Caco-2 (cell line): ENCODE measurements at places on chromosomes 1 and 21. TPM values are rescaled to one million over a fixed set of nuclear protein-coding genes. Genes with fewer than 3 reads are reported as not detected.

GRCh38 chr1:102851616-102852015 lies 256.7 kb downstream of the COL11A1 start:
- H3K36me3 ChIP-seq, result no peaks in the 10 kb centered on the region
- H3K4me3 ChIP-seq, result no peak overlapping the region
- H3K27ac ChIP-seq, result no peak overlapping the region
- no peaks in the 10 kb centered on the region for H3K27me3 ChIP-seq

DNA sequence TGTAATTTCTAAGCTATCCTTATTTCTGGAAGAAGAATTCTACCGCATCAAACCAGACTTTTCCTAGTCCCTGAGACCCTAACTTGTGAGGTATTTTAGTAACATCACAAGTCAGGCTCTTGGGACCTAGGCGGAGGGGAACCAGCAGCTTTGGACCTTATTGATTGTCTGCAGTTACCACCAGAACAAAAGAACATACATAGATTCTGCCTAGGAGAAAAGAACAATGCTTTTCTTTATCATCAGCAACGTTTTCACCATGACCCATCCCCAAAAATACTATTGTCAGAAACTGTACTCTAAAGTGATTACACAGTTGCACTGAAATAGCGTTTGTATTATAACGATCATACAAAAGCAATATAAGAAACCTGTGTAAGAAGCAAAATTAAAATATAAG lies 860.4 kb downstream of the USP25 start:
- no peak for DNase-seq
- H3K27me3 ChIP-seq, result no peaks in the 10 kb centered on the region
- no peak overlapping the region for H3K27ac ChIP-seq
- peaks cover 5% of the 10 kb centered on the region; the same call in 1 of the 2 replicates for H3K4me1 ChIP-seq

DNA sequence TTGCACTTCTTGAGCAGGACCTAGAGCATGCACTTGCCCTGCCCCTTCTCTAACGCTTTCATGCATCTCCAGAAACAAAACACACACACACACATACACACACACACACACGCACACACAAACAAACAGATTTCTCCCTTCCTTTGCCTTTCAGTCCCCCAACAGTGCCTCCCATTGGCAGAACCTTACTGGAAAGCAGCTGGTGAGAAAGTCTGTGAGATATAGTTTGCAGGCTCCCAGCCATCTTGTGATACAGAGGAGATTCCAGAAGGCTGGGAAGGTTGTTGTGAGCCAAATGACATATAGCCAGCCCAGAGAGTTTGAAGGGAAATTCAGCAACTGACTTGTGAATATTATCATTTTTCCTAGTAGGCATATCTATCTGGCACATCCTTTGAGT lies 35.9 kb upstream of the ZRANB2 start:
- no peak overlapping the region for H3K4me3 ChIP-seq
- no peak for DNase-seq
- no peaks in the 10 kb centered on the region for H3K36me3 ChIP-seq
- H3K27me3 ChIP-seq, result no peaks in the 10 kb centered on the region

GRCh38 chr1:19034721-19035120 lies 78.2 kb upstream of the IFFO2 start:
- no peaks in the 10 kb centered on the region for H3K27me3 ChIP-seq
- H3K36me3 ChIP-seq, result no peaks in the 10 kb centered on the region
- peaks cover 7% of the 10 kb centered on the region; the same call in 1 of the 2 replicates for H3K4me1 ChIP-seq
- no peak overlapping the region for H3K4me3 ChIP-seq
- no peak for DNase-seq

GRCh38 chr1:56923201-56923600 lies 42.6 kb downstream of the C8B start:
- no peaks in the 10 kb centered on the region for H3K27me3 ChIP-seq
- no peaks in the 10 kb centered on the region for H3K36me3 ChIP-seq
- H3K4me3 ChIP-seq, result no peak overlapping the region
- DNase-seq, result no peak
- peaks cover 9% of the 10 kb centered on the region; the same call in 1 of the 2 replicates for H3K4me1 ChIP-seq
- no peak overlapping the region for H3K27ac ChIP-seq

DNA sequence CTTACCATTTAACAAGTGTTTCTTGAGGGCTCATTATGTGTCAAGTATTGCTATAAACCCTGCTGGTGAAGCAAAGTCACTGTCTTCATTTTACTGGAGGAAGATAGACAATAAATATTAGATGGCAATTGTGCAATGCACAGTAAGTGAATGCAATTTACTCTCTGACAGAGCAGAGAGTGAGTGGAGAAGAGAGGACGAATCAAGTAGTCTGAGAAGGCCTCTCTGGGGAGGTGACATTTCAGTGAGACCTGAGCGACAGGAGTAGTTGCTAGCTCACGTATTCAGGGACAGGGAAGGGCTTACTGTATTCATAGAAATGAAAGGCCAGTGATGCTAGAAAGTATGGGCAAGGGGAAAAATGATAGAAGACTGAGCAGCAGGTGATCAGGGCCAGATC lies 1.2 kb upstream of the NMNAT2 start:
- no peak for DNase-seq
- H3K4me3 ChIP-seq, result no peak overlapping the region
- peak overlapping the region; percentile 4 for H3K27ac ChIP-seq
- no peaks in the 10 kb centered on the region for H3K36me3 ChIP-seq
- no peaks in the 10 kb centered on the region for H3K27me3 ChIP-seq

GRCh38 chr1:177907000-177907399 lies 62.9 kb downstream of the SEC16B start:
- no peak overlapping the region for H3K4me3 ChIP-seq
- no peaks in the 10 kb centered on the region for H3K36me3 ChIP-seq
- no peaks in the 10 kb centered on the region for H3K4me1 ChIP-seq

DNA sequence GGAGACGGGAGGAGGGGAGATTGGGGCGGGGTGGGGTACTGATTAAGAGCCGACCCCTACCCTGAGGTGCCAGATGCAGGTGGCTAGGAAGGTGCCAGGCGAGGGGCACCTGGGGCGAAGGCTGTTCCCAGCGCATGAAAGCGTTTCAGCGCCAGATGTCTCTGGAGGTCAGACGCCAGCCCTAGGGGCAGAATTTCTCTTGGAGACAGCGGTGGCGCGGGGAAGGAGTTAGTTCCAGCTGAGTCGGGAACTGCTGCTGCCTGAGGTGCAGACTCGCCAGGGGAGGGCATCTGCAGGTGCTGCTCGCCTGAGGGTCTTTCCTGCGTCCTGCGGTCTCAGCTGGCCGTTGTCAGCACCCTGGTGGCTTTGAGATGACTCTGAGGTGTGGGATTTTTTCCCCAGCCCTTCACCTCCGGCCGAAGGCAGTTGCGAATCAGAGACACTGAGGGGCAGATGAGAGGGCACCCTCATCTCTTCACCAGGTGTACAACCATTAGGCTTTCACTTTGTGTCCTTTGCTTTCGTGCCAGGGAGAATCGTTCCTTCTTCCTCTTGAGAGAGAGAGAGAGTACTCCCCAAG lies 539 bp downstream of the CGN start:
- H3K27me3 ChIP-seq, result no peaks in the 10 kb centered on the region
- peak; percentile 83 for DNase-seq
- H3K27ac ChIP-seq, result peak overlapping the region; percentile 94
- peaks cover 38% of the 10 kb centered on the region for H3K4me1 ChIP-seq
- H3K36me3 ChIP-seq, result 0 out of 2 replicates have a peak, but pooled peaks cover 2% of the 10 kb centered on the region

- no peak for DNase-seq
- no peak overlapping the region for H3K27ac ChIP-seq
- peaks cover 28% of the 10 kb centered on the region; the same call in 1 of the 2 replicates for H3K4me1 ChIP-seq
- H3K27me3 ChIP-seq, result no peaks in the 10 kb centered on the region
- no peak overlapping the region for H3K4me3 ChIP-seq
Observed at GRCh38 chr1:56331207-56331891, 248.0 kb downstream of the PLPP3 start.

DNA sequence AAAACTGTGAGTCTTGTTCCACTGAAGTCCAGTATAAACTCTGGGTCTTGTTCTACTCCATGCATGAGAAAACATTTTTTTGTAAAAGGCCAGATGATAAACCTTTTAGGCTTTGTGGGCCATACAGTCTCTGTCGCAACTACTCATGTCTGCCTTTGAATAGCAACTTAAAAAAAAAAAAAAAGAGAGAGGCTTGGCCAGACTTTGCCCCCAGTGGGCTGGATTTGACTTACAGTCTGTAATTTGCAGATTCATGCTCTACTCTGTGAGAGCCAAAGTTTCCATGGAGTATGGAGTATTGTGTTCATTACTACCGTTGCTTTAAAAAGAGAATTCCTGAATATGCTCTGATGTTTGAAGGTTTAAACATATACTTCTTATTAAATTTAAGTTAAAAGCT lies 654.9 kb upstream of the PKN2 start:
- peaks cover 9% of the 10 kb centered on the region; the same call in 1 of the 2 replicates for H3K4me1 ChIP-seq
- no peak overlapping the region for H3K27ac ChIP-seq
- no peak overlapping the region for H3K4me3 ChIP-seq
- H3K36me3 ChIP-seq, result no peaks in the 10 kb centered on the region
- DNase-seq, result peak; percentile 59
- H3K27me3 ChIP-seq, result no peaks in the 10 kb centered on the region

- DNase-seq, result no peak
- no peak overlapping the region for H3K4me3 ChIP-seq
- no peaks in the 10 kb centered on the region for H3K27me3 ChIP-seq
- no peak overlapping the region for H3K27ac ChIP-seq
- H3K4me1 ChIP-seq, result no peaks in the 10 kb centered on the region
Observed at GRCh38 chr1:82160036-82160435, 359.3 kb downstream of the ADGRL2 start.

DNA sequence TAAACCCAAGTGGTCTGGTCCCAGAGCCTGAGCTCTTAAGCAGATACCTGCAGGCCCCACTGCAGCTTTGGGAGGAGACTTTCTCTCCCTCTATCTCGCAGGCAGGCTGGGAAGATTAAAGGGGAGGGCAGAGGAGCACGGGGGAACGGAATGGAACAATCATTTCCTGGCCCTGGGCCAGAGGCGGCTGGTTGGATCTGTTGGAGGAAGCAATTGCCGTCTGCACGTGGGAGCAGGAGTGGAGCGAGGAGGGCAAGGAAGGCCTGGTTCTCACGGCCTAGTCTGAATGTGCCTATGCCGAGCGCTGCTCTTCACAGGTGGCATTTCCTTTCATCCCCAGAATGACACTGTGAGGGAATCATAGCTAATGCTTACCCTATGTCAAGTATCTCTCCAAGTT lies 23.7 kb downstream of the NKAIN1 start:
- no peak overlapping the region for H3K4me3 ChIP-seq
- H3K27ac ChIP-seq, result no peak overlapping the region
- no peaks in the 10 kb centered on the region for H3K36me3 ChIP-seq
- H3K4me1 ChIP-seq, result no peaks in the 10 kb centered on the region
- no peaks in the 10 kb centered on the region for H3K27me3 ChIP-seq
- DNase-seq, result no peak

- H3K4me3 ChIP-seq, result no peak overlapping the region
- H3K27ac ChIP-seq, result no peak overlapping the region
- DNase-seq, result no peak
Observed at GRCh38 chr1:162206749-162207635, 137.5 kb downstream of the NOS1AP start.

GRCh38 chr1:77866296-77866695 lies 22.1 kb upstream of the NEXN start:
- no peaks in the 10 kb centered on the region for H3K27me3 ChIP-seq
- H3K4me3 ChIP-seq, result no peak overlapping the region
- H3K36me3 ChIP-seq, result no peaks in the 10 kb centered on the region
- no peak overlapping the region for H3K27ac ChIP-seq
- H3K4me1 ChIP-seq, result no peaks in the 10 kb centered on the region
- no peak for DNase-seq

PFDN2 gene
- total RNA-seq, result 80.0 and 88.0 TPM in 2 replicates

BEST4 gene
- total RNA-seq, result not detected in 2 replicates

TFF3 gene
- total RNA-seq, result 65.8 and 119 TPM in 2 replicates

FCGR3A gene
- total RNA-seq, result not detected in 2 replicates
